CD4-positive, alpha-beta T cell treated with Interleukin-15 for 4 hours (primary cell): ENCODE measurements at places on chromosomes 1 and 21.

DNA sequence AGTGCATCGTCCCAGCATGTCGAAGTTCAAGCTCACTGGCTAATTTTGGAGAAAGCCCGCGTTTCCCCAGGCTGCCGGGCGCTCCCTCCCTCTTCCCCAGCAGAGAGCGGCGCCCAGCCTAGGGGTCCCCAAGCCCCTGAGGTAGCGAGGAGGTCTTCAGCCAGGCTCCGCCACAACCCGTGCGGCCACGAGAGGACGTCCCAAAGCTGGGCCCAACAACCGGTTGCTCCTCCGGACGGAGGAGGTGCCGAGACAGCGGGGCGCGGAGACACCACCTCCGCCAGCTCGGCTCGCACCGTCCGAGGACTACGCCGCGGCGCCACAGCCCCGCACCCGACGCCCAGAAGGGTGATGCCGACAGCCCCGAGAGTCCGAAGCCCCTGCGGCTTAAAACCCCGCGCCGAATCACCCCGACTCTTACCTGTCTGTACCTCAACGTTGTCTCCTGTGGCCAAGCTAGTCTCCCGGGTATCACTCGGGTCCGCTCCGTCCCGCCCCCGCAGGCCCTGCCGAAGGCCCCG is at the start of gene DENND2C:
TSS of gene DENND2C (minus strand) at position 488 of the 521 bp plus-strand sequence. CDS start 44,065 bp downstream, outside the sequence.
- DNase-seq: no peak

GRCh38 chr1:43304314-43304681 is 3.5 kb downstream of the TIE1 start:
- DNase-seq: no peak

DNA sequence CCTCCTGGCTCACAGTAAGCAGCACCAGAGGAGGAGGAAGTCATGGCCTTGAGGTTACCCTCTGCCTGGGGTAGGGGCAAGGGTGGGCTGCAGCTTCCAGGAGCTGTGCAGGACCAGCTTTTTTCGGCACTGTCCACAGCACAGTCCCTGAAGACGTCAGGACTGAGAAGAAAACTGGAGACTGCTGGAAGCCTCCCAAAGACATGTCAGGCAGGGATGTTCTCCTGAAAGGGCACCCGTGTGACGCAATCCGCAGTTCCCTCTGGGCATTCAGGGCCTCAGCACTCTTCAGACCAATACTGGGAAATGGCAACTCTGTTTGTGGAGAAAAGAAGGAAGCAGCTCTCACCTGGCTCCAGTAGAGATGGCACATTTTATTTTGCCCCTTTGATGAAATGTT is 64.8 kb upstream of the TENT5C start:
- no peak for DNase-seq

DNA sequence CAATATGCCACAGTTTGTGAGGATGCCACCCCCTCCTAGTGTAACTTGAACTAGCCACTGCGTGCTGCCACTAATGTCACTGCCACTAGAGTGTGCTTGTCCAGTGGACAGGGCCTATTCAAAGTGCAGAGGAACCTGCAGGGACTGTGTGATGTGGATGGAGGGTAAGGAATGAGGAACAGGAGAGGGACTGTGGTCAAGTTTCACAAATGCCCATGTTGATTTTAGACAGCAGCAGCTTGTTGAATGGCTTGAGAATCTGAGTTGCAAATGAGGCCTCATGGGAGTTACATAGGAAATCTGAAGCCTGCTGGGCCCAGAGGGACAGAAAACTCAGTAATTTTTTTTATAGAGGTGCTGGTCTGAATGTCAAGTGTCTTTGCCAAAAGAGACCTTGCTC is 112.3 kb downstream of the HHAT start:
- DNase-seq: no peak

GRCh38 chr1:153456396-153456795 is 4.1 kb downstream of the S100A7 start:
- DNase-seq: no peak

GRCh38 chr1:201283836-201284553 is 689 bp downstream of the PKP1 start:
- DNase-seq: no peak

DNA sequence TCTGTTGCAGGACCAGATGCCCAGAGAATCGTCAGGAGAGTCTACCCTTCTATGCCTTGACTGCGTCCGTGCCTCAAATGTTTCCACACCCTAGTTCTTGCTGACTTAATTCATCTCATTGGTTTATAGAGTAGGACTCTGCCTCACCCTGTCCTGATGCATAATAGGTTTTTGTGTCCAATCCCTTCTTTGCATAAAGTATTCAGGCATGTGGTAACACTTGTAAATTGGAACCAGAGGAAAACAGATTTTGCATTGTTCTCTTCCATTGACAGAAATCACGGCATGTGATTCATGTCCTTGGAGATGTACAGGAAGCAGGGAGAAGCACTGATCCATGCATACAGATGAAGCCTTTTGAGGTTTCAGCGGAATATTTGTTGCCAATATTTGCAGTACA is 29.5 kb downstream of the PLPPR5 start:
- no peak for DNase-seq

- DNase-seq: no peak
These were observed 271.3 kb downstream of the DNM3 start for GRCh38 chr1:172112576-172112975.

DNA sequence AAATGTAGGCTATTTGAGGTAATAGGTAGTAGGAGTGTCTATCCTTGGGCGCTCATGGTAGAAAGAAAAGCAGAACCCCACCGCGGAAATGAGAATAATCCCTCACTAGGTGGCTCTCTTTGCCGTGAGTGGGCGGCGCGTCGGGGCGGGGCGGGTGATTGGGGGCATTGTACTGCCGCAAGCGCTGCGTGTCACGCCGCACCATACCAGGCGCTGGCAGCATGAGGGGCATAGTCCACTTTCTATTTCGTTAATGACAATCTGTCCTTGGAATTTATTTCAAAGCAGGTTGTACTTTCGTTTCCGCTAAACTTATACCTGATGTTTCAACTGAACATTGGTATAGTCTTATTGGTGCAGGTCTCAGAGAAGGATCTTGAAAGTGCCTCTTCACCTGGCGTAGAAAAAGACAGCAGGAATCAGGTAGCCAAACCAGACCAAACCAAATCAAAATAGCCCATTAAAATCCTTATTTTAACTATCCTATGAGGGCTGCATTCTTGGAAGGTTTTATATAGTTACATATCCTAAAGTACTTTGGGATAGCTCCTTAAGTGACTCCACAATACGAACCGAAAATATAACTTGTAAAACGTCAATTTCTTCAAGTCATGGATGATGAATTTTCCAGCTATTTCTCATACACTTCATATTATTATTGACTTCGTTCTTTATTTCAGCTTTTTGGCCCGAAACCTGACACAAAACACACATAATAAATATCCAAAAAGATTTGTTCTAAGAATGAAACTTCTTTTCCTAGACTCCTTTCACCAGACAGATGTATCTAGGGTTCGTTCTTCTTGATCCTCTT is 1.9 kb upstream of the SMG7 start:
- DNase-seq: peak; percentile 88

GRCh38 chr1:54268762-54269297 is 68.9 kb downstream of the MRPL37 start:
- no peak for DNase-seq
